Activated T-cell treated with anti-CD3 and anti-CD28 coated beads, Interleukin-2, amount 50 U/mL, for 24 hours (primary cell): ENCODE measurements at places on chromosomes 2 and 18.

DNA sequence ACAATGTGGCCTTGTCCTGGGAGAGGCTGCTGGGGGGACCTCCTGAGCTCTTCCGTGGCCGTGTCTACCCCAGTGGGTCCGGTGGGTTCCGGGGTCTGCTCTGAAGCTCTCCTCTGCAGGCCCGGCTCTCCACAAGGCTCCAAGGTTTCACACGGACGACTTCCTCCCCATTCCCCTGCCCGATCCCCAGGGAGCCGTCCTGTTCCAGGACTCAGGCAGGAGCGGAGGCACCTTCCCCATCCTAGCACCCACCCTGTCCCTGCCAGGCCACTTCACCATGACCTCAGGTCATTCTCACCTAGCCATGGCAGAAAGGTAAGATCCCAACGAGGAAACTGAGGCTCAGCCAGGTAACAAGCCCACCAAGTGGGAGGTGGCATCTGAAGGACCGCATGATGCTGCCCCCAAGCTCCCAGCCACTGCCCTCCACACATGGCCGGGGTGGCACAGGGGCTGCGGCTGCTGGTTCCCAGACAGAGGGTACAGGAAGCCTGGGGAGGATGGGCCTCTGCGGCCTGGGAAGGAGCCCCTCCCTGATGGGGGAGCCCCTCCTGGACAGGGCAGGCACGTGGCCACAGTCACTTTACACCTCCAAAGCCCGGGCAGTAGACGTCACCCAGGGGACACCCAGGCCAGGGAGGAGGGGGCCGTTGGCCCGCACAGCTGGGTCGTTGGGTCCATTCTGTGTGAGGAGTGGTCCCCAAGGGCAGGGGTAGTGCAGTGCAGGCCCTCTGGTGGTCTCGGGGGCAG lies 274.0 kb downstream of the NDUFA10 start:
- no peak for DNase-seq

GRCh38 chr2:16482460-16482859 lies 183.2 kb downstream of the CYRIA start:
- DNase-seq: no peak

DNA sequence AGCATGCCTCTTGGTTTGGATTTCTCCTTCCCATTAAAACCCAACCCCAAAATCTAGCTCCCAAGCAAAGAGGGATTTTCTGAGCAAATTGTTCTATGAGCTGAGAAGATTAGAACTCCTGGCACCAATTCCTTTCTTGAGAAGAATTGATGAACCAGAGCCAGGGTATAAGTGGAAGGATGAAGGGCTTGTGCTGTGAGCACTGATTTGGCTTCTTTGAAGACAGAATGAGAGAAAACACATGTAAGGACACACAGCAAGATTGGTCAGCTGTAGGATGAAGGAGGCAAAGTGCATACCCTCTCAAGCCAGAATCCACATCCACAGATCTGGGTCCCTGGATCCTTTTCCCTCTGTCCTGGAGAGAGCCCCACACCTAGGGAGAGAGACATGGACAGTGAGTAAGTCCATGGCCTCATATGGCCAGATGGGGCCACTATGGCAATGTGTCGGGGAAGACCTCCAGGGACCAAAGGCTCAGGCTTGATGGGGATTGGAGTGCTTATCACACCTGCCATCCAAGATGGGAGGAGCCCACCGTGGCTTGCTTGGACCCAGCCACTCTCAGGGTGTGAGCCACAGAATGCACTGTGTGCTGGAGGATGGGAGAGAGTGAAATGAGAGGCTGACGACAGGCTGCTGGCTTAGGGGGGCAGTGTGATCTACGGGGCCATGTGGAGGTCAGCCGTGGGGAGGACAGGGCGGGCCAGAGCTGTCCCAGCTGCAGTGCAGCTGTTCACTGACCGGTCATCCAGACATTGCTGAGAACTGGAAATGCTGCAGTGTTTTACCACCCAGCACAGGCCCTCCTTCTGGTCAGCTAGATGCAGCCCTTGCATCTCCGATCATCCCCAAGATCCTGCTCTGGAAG lies 339.8 kb downstream of the CYP26B1 start:
- DNase-seq: peak; percentile 15

DNA sequence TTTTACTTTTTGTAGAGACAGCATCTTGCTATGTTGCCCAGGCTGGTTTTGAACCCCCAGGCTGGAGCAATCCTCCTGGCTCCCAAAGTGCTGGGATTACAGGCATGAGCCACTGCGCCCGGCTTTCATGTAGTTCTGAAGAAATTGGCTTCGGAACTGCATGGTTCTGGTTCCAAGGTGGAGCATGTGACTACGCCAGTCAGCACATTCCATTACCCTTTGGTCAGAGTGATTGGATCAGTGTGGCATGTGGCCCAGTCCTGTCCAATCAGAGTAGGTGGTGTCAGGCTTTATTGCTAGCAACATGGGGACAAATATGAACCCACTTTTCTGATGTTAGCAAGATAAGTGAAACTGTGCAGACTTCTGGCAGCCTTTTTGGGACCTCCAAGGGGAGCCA lies 16.3 kb upstream of the ATOH8 start:
- no peak for DNase-seq

GRCh38 chr2:65367524-65367923 lies 64.9 kb downstream of the SPRED2 start:
- no peak for DNase-seq

- DNase-seq: no peak
Measured at GRCh38 chr18:35110554-35111485, 69.6 kb downstream of the MAPRE2 start.

DNA sequence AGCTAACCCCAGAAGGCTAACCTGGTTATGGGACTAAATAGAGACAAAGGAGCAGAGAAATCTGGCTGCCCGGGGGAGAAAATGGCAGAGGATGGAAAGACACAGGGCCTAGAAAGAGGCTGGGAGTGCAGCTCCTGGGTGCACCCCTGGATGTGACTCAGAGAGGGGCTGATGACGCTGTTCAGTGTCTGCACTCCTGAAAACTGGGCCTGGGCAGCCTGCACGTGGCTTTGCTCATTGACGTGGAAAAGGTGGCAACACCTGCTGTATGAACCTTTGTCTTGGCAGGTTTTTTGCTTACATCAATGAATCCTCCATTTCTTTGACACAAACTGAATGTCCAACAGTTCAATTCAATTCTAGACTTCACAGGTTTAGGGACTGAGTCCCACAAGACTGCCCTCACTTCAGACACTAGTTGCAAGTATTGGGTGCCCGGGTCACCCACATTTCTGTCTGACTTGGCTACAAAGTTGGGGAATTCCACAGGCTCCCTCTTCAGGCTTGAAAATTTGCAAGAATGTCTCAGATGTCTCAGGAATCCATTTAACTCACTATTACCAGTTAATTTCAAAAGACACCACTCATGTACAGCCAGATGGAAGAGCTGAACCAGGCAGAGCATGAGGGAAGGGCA lies 47.3 kb upstream of the PUM2 start:
- DNase-seq: no peak

DNA sequence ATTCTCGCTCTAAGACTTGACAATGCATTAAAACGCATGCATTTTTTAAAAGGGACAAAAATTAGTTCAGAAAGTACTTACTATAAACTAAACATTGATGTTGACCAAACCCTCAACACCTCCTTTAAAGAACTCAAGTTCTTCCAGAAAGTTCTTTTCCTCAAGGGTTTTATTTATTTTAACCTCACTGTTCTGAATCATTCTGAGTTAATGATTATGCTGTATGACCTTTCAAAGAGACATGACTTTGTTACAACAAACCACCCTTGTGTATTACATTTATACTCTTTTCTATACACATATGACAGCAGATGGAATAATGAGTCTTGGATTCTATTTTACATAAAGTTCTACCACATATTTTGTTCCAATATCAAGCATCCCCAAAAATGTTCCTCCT lies 139.8 kb upstream of the CCDC150 start:
- no peak for DNase-seq

DNA sequence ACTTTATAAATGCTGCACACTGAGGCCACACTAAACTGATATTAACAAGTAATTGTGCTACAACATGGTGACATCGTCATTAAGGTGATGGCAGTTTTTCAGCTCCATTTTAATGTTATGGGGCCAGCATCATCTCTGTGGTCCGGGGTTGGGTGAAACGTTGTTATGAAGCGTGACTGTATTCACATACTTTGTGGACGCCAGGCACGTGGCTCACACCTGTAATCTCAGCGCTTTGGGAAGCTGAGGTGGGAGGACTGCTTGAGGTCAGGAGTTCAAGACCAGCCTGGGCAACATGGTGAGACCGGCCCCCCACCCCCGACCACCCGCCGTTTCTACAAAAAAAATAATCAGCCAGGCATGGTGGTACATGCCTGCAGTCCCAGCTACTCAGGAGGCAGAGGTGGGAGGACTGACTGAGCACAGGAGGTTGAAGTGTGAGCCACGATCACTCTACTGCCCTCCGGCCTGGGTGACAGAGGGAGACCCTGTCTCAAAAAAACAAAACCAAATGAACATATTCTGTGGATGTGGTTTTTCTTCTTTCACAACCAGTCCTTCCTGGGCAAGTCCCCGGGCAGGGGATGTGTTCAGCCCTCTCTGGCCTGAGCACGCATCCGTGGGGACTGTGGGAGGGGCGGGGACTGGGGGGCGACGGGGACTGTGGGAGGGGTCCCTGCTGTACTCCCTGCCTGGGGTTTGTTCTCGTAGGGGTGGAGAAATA lies 12.9 kb upstream of the GAL3ST2 start:
- peak; percentile 32 for DNase-seq

DNA sequence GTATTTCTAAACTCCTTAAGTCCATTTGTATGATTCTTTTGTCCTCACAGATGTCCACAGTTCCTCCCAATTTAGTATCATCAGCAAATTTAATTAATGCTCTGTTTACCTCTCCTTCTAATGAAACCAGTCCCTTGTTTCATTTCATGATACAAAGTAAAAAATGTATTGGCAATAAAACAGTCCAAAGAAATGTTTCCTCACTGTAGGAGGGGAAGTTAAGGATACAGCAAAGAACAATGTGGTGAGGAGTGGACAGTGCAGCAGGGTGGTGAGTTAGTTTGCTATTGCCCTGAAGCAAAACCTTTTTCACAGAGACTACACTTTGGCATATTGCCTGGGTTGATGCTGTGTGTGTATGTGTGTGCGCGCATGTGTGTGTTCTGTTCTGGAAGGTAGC lies 401.5 kb downstream of the ARHGAP15 start:
- DNase-seq: no peak

GRCh38 chr2:168356477-168356835 lies 99.6 kb upstream of the CERS6 start:
- no peak for DNase-seq

GRCh38 chr18:13414521-13414920 lies 196.0 kb downstream of the LDLRAD4 start:
- no peak for DNase-seq

DNA sequence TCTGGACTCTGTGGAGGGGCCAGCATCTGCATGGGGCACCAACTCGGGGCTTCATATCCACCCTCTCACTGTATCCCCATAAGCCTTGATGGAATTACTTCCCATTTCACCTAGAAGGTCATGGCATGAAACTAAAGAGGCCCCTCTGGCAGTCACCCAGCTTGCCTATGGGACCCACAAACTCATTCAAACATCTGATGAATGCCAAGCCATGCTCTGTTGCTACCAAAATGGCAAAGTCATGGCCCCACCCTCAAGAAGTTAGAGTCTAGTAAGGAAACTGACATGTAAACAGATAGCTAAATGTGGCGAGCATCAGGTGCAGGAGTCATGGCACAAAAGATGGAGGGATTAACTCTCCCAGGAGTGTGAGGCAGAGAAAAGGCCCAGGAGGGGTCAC lies 14.5 kb downstream of the CYB5A start:
- no peak for DNase-seq

GRCh38 chr2:2046497-2046896 lies 284.6 kb downstream of the MYT1L start:
- no peak for DNase-seq

DNA sequence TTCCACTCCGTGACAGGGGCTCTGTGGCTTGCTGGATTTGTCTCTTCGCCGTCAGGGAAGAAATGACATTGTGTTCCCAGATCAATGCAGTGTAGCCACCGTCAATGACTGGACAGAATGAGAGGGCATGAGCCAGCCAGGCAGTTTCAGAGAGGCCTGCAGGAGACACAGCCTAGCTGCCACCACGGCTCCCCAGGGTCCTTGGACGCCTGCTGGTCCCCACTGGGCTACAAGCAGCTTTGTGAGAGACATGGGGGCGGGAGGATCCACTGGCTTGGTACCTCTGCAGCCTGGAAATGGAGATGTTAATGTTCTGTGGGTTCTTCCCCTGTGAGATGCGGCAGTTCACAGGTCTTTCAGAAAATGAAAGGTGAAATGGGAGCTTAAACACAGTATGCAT lies 12.1 kb upstream of the AMER3 start:
- DNase-seq: no peak

DNA sequence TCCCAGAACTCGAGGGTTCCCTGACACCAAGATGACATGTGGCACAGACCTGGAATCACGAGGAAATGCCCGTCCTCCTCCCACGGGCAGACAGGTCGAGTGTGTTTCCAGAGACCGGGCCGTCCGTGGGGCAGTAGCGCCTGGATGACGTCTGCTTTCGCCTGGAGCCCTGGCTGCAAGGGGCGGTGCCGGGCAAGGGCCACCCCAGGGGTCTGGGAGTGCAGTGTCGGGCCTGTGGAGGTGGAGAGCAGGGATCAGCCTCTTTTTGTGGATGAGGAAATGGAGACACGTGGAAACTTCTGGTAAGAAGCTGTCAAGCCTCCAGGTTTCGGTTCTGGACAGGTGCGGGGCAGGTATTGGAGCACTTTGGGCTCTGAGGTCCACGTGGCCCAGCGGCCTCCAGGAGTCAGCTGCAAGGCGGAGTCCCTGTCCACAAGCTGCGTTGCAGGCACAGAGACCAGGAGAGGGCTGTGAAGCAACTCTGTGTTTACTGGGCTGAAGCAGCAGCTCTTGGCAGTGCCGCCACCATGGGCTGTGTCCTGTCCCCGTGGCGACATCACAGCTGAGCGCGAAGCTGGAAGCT lies 25.6 kb downstream of the NFATC1 start:
- no peak for DNase-seq

GRCh38 chr2:190062601-190063000 lies at the start of gene MSTN:
MSTN (minus strand) TSS chr2:190062729; CDS start chr2:190062596, 133 bp downstream.
- no peak for DNase-seq
